ENCODE measurements at places on chromosomes 11 and 22.

- DNase-seq = peak; percentile 93
These were observed 21.2 kb downstream of the UPB1 start for GRCh38 chr22:24516301-24516737.

GRCh38 chr11:69359735-69360480 lies 66.0 kb downstream of the MYEOV start:
- peak; percentile 58 for DNase-seq

DNA sequence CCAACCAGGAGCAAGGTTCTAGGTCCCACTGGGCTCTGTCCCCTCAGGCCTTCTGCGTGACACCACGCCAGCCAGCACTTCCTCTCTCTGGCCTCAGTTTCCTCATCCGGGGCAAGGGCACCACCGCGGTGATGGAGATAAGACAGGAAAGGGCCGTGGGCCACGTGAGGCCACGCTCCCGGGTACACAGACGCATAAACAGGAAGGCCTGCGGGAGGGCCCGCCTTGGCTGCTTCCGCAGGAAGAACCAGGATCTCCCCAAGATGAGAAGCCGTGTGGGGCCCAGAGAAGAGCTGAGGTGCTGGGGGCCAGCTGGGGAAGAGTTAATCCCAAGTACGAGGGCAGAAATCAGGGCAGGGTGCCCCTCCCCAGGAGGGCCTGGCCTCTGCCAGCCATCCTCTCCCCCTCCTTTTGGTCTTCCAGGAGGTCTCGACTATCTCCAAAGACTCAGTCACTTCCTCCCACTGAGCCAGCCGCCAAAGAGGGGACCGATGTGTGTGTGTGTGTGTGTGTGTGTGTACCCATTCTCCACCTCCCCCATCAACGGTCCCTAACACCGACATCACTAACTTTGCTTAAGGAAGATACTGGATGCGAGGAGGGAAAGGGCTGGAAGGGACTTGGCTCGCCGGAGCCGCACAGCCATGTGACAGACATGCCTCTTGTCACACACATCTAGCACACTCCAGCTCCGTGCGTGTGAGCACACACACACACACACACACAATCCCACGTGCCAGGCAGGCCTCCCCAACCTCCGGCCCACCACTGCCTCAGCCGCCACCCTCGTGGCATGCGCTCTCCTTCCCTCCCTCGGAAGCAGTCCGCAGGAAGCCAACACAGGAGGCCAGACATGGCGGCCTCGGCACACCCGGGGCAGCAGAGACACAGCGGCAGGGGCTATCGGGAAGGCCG lies 1.4 kb downstream of the MFNG start:
- DNase-seq = no peak

GRCh38 chr11:48052183-48053044 lies 72.1 kb downstream of the PTPRJ start:
- DNase-seq = peak; percentile 60

DNA sequence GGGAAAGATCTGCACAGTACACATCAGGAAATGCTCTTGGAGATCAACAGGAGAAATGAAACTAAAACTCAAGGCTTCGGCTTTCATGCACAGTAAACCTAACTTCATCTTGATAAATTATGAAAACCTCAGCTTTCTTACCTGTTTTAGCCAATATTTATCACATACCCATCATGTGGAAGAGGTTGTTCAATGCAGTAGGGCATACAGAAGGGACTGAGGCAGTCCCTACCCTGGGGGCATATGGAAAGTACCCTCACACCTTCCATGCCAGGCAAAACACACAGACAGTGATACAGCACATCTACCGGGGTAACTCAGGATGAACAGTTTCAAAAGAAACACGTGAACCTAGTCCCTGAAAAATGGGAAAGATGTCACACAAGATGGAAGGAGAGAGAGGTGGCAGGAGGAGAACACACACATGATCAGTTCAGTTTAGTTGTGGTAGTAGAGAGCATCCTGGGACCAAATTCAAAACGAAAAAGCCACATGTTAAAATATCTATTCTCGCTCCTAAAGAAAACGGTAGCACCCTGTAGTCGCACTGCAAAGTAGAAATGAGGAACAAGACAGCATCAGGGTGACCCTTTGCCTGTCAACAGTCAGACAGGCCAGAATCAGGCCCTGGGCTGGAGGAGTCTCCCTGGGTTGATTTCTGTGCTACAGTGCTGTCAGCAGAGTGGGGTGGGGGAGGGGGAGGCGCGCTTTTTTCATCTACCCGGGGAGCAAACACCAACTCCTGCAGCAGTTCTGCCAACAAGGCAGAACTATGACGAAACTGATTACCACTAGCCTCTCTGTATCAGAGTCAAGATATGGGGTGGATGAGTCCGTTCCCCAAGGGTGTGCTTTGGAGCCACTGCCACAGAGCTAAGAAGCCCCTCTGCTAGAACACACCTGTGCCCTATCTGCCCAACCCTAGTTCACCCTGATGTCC lies 1.3 kb downstream of the HIRA start:
- DNase-seq = peak; percentile 66

- DNase-seq = no peak
These were observed 9.9 kb downstream of the MS4A15 start for GRCh38 chr11:60766547-60766946.

GRCh38 chr22:37822079-37822833 lies 926 bp upstream of the GALR3 start:
- no peak for DNase-seq

GRCh38 chr11:83047515-83048225 lies 24.0 kb downstream of the RAB30 start:
- DNase-seq = peak; percentile 21

GRCh38 chr11:20707876-20708275 lies 38.5 kb downstream of the NELL1 start:
- no peak for DNase-seq

- DNase-seq = no peak
These were observed 173.4 kb downstream of the NCAM1 start for GRCh38 chr11:113134626-113135025.

- no peak for DNase-seq
These were observed 73.7 kb upstream of the CTSC start for GRCh38 chr11:88411265-88411664.

GRCh38 chr11:124415356-124415923 lies 9.2 kb downstream of the OR8B4 start:
- peak; percentile 80 for DNase-seq

DNA sequence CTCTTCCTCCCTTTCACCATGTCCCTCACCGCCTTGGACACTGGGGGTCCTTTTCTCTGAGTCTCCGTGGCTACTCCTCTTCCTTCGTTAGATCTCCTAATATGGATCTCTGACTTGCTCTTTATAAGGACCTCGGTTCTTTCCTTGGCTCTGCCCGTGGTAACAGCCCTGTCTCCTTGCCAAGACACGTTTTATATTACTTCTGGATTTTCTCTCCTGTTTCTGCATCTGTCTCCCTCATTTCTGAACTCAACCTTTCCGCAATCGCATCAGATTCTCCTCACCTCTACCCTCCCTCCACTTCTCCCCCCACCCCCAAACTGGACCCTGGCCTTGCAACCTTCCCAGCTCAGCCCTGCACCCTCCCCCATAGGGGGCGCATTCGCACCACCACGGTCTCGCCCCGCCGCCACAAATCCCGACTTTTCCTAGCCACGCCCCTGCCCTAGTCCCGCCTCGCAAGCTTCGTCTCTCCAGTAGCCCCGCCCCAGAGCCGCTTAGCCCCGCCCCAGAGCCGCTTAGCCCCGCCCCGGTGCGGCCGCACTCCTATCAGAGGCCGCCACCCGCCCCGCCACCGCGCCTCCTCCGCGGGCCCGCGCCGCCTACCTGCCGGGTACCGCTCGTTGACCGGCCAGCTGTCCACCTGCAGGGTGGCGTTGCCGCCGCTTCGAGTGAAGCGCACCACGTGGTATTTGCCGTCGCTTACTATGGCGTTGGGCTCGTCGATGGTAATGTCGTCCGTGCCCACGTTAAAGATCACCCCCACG lies 39.0 kb downstream of the SLC22A12 start:
- DNase-seq = no peak

GRCh38 chr22:28341001-28341400 lies 338.6 kb downstream of the TTC28 start:
- peak; percentile 42 for DNase-seq

All from cardiac fibroblast (primary cell).